Lower lobe of right lung (tissue), 2 donors: ENCODE measurements at places on chromosomes 3 and 15.

GRCh38 chr15:42994546-42994945 lies 74.0 kb upstream of the TTBK2 start:
- DNase-seq: no peak

- DNase-seq: no peak
Measured at GRCh38 chr15:68377766-68378165, 54.2 kb downstream of the ITGA11 start.

- DNase-seq: no peak
Measured at GRCh38 chr3:40653001-40653400, 128.2 kb downstream of the ZNF621 start.

- DNase-seq: no peak
Measured at GRCh38 chr3:153096731-153097131, 65.3 kb upstream of the RAP2B start.

DNA sequence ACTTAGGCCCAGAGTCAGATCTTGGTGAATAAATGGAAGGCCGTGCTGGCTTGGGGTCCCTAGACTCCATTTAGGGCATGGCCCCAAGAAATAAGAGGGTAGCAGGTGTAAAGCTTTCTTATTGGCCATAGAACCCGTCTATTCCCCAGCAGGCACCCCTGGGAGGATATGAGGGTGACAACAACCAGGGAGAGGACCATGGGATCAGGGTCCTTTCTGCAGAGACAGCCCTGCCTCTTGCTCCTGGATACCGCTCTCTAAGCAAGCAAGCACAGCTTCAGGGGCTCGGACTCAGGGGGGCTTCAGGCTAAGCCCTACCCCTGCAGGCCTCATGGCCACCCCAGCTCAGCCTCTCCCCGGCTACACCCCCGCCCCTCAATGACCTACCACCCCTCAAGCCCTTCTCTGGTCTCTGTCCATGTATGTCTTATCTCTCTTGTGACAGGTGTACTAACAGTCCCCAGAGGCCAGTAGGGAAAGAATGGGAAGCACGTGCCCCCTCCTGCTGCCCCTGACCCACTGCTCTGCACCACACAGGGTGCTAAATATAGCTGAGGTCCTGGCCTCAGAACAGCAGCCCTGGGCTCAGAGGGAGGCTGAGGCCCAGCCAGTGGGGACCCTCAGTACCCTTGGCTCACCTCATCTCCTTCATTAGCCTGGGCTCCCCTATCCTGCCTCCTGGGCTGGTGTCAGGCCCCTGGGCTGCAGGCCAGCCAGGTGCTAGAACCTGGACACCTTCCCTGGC lies 1.9 kb downstream of the XIRP1 start:
- DNase-seq: no peak

DNA sequence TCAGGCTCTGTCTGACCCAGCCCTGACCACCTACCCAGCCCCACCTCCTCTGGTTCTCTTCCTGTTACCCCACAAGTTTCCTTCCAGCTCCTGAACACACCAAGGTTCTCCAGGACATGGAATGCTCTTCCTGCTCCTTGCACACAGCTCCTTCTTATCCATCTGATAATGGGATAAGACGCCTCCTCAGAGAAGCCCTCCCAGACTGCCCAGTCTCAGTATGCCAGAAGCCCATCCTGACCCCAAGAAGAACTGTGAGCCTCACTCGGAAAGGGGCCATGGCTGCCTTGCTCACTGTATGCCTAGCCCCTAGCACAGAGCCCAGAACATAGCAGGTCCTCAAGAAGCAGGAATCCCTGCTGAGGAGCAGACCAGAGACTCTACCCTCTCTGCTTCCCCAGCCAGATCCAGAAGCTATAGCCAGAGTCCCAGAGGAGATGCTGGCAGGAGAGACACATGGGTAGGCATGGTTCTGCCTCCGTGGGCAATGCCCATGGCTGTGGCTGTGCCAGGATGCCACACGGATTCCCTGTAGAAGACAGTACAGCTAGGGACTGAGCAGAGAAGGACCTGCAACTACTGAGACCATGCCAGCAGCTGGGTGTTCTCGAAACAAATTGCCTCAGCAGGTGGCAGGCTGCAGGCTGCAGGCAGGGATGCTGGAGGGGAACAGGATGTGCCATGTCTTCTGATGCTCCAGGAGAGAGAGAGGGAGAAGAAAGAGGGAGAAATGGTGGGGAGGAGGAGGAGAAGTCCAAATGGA lies 74.0 kb upstream of the LINGO1 start:
- DNase-seq: no peak
